CD4-positive, CD25-positive, alpha-beta regulatory T cell (primary cell): ENCODE measurements at places on chromosomes 2 and 18. TPM values are rescaled to one million over a fixed set of nuclear protein-coding genes. Genes with fewer than 3 reads are reported as not detected.

DNA sequence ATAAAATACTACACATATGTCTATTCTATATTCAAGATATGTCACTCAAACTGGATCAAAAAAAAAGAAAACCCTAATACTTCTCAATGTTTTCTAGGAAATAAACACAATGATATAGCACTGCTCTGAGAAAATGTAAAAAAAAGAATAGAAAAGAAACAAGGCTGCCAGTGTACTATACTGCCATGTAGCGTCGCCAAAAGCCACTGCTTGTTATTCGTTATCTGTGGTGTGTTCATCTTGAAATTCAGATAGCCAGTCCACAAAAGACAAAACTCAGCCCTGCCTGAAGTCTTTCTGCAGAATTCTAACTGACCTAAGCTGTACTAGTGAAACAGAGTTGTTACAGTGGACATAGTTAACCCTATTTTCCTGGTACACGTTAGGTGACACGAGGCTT, 12.2 kb upstream of the YPEL5 start:
- H3K4me1 ChIP-seq, result no peaks in the 10 kb centered on the region
- no peak overlapping the region for H3K27ac ChIP-seq
- no peaks in the 10 kb centered on the region for H3K27me3 ChIP-seq
- H3K4me3 ChIP-seq, result no peak overlapping the region

DNA sequence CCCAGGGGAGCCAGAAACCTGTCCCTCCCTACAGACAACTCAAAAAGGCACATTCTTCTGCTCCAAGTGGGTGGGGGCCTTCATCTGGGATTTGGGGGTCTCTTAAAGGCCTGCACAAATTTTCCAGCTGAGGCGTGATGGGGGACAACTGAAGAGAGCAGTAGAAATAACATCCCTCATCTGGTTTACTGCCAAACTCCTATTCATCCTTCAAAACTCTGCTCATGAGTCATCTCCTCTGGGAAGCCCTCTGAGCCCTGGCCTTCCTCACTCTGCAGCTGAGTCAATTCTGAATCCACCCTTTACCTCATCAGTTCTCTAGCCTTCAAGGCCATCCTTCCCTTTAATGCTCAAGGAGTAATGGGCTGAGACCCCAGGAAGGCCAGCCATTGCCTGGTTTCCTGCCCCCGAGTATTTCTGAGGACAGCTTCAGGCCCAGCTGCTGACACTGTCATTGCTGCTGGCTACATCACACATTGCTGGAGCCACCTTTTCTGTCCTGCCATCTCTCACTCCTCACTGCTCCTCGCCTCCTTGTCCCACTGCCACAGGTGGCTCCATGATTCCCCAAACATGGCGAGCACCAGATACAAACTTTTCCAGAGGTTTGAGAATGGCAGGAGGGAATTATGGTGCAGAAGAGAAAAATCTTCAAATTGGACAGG, 32.2 kb upstream of the GLI2 start:
- H3K27me3 ChIP-seq, result no peaks in the 10 kb centered on the region
- DNase-seq, result no peak
- H3K4me1 ChIP-seq, result no peaks in the 10 kb centered on the region
- H3K36me3 ChIP-seq, result no peaks in the 10 kb centered on the region
- no peak overlapping the region for H3K4me3 ChIP-seq
- H3K27ac ChIP-seq, result no peak overlapping the region

- peaks cover 16% of the 10 kb centered on the region for H3K4me1 ChIP-seq
- no peak overlapping the region for H3K4me3 ChIP-seq
- no peaks in the 10 kb centered on the region for H3K27me3 ChIP-seq
- no peak for DNase-seq
- H3K27ac ChIP-seq, result no peak overlapping the region
Observed at GRCh38 chr2:119841550-119841949, 81.8 kb downstream of the PTPN4 start.

DNA sequence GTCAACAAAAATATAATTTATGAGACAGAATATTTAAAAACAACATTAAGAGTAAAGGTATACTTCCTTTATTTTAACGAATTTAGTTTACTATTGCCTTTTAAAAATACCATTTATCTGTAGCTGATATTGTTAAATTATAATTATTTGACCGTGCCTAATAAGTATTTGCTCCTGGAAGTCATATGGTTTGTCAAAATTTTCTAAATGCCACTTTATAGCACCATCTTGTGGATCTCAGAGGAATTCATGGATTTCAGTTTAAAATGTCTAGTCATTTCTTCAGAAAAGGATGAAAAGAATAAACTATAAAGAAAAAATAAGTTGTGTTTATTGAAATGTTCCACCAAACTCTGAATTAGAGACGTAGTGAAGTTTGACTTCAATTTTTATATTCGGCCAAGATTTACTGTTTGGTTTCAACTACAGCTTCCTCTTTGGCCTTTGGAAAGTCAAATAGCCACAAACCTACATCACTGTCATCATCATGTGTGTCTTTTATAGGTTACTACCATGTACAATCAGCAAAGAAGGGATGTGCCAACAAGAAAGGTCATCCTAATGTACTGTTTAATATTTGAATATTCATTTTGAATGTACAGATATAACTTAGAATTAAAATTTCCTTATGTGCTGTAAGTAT, 10.3 kb upstream of the FTCDNL1 start:
- H3K4me3 ChIP-seq, result no peak overlapping the region
- H3K4me1 ChIP-seq, result no peaks in the 10 kb centered on the region
- H3K36me3 ChIP-seq, result no peaks in the 10 kb centered on the region
- peak; percentile 26 for DNase-seq
- peaks cover 17% of the 10 kb centered on the region for H3K27me3 ChIP-seq

Gene PLGLB2
- not detected for total RNA-seq

DNA sequence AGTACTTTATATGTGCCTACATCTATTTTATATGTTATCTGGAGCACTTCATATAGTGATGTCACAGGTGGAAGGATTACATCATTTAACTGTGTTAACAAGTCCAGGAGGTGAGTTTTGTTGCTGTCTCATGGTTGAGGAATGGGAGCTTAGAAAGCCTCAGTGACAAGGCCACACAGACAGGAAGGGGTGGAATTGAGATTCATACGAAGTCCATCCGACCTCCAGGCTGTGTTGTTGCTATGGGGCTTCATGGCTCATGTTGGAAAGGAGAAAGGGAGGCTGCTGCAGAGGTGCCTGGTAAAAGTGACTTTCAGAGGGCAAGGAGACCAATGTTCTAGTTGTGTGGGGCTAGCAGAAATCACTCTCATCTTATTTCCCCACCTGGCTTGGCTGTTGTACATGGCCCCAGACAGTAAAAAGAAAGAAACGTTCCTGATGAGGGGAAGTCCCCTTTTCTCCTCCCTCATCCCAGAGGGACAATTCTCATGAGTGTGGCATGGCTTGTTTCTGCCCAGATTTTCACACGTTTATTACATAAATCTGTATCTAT, 31.0 kb upstream of the GREB1 start:
- no peaks in the 10 kb centered on the region for H3K36me3 ChIP-seq
- no peaks in the 10 kb centered on the region for H3K4me1 ChIP-seq
- no peak for DNase-seq
- no peak overlapping the region for H3K4me3 ChIP-seq
- peaks cover 3% of the 10 kb centered on the region for H3K27me3 ChIP-seq

- peak overlapping the region; percentile 74 for H3K4me3 ChIP-seq
- peaks cover 5% of the 10 kb centered on the region for H3K27me3 ChIP-seq
Observed at GRCh38 chr2:74653589-74653984, 460 bp upstream of the SEMA4F start.

Gene GKN2
- not detected for total RNA-seq

Gene CD28
- 235 TPM for total RNA-seq
